ENCODE measurements at places on chromosomes 2 and 18.

DNA sequence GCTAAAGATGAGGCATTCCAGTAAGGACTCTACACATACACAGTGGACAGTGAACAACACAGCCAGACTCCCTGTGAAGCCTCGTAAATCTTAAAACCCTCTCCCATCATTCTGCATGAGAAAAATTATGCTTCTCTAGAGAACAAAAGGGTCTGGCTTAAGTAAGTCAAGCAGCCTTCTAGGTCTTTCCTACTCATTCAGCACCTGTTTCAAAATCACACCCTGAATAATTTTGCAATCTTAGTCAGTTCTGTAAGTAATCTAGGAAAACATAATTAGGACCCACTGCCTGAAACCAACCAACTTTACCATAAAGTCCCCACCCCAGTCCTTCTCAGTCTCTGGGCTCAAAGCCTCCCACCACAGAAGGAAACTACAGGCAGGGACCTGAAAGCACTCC, 19.7 kb downstream of the IAH1 start:
- DNase-seq: no peak

GRCh38 chr18:36829362-36830157, 633 bp downstream of the KIAA1328 start:
- DNase-seq: no peak

DNA sequence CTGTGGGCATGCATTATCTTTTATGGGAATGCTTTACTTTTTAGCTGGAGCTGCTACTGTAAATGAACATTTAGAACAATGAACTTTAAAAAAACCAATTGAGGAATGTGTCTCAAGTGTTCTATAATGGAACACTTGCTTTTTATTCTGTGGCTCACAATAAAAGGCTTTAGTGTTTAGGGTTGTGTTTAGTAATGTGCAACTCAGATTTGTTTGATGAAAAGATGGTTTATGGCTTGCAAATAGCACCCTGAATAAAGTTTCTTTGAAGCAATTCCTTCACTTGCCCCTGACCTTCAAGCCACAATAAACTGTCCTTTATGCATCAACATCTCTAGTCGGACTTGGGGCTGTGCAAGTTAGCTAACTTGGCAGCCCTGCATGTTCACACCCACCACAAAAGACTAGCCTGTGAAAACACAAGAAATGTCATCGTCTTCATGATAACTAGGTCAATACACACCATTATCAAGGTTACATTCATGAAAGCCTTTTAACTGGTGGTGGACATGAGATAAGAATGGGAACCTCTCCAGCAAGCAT, 98.7 kb downstream of the MYO1B start:
- DNase-seq: no peak

- no peak for DNase-seq
Observed at GRCh38 chr18:79871481-79872091, 73.8 kb downstream of the KCNG2 start.
